ENCODE measurements at places on chromosomes 13 and 19.

- DNase-seq = no peak
Observed at GRCh38 chr19:36113425-36113824, 1.2 kb downstream of the POLR2I start.

GRCh38 chr13:95176611-95177259 is 124.5 kb downstream of the ABCC4 start:
- peak; percentile 42 for DNase-seq

DNA sequence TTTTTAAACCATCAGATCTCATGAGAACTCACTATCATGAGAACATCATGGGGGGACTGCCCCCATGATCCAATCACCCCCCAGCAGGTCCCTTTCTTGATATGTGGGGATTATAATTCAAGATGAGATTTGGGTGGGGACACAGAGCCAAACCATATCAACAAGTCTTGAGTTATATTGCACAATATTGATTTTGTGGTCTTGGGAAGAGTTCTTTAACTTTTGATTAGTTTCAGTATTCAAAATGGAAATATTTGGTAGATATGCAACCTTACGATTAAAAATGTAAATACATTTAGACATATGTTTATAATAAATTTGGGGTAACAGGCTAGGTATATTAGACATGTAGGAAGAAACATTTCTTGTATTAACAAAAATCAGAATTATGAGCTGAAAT is 188.2 kb downstream of the GPC5 start:
- no peak for DNase-seq

GRCh38 chr19:6413291-6413690 is 11.3 kb downstream of the KHSRP start:
- no peak for DNase-seq

DNA sequence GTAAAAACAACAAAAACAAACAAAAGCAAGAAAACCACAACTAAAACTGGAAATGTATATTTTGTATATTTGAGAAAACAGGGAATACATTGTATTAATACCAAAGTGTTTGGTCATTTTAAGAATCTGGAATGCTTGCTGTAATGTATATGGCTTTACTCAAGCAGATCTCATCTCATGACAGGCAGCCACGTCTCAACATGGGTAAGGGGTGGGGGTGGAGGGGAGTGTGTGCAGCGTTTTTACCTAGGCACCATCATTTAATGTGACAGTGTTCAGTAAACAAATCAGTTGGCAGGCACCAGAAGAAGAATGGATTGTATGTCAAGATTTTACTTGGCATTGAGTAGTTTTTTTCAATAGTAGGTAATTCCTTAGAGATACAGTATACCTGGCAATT is 17.1 kb downstream of the KLF5 start:
- DNase-seq = no peak

DNA sequence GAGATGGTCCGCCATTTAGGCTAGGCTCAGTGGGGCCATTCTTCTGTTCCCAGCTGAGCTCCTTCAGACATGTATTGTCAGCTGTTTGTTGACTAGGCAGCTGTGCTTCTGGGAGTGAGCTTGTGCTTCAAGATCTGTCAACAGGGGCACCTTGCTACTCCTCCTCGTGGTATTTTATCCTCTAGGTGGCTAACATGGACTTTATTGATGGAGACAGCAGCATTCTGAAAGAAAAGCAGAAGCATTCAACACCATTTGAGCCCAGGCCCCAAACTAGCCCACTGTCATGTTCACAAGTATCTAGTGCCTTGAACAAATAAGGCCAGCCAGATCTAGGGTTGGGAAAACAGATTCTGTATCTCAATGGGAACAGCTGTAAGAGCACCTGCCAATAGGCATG is 65.9 kb downstream of the ZNF429 start:
- no peak for DNase-seq

GRCh38 chr13:87537951-87538350 is 133.2 kb upstream of the SLITRK5 start:
- DNase-seq = no peak

- peak; percentile 55 for DNase-seq
Observed at GRCh38 chr19:30649934-30650614, 277.9 kb downstream of the ZNF536 start.

GRCh38 chr13:32587811-32588170 is 1.5 kb downstream of the PDS5B start:
- DNase-seq = no peak

- DNase-seq = no peak
Observed at GRCh38 chr13:97460004-97460775, 26.2 kb downstream of the RAP2A start.

GRCh38 chr13:70353096-70353495 is 244.8 kb upstream of the KLHL1 start:
- DNase-seq = no peak

- DNase-seq = no peak
Observed at GRCh38 chr13:110637747-110638146, 22.4 kb downstream of the NAXD start.

DNA sequence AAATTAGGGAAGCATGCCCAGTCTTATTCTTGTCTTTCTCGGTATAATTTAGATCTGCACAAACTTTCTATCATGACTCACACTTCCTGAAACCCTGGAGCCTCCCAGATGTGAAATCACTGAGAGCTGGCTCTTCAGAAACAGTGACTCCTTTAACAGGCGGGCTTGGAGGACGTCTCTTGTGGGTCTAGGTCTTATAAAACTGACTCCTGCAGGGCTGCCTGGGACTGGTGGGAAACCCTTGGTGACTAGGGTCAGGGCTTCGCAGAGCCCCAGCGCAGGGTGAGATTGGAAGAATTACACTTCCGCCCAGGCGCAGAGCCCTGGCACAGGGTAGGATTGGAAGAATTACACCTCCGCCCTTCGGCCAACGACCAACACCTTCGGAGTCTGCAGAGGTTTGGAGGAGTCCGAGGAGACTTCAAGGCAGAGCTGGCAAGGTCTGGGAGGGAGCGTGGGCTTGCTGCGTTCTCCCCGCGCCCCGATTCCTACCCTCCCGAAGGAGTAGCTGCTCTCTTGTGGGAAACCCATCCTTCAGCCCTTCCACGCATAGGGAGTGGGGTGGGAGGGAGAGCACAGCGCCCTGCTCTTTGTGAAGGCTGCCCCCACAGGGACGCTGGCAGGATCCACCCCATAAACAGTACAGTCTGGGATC is 43.4 kb upstream of the MAP3K10 start:
- DNase-seq = peak; percentile 42

DNA sequence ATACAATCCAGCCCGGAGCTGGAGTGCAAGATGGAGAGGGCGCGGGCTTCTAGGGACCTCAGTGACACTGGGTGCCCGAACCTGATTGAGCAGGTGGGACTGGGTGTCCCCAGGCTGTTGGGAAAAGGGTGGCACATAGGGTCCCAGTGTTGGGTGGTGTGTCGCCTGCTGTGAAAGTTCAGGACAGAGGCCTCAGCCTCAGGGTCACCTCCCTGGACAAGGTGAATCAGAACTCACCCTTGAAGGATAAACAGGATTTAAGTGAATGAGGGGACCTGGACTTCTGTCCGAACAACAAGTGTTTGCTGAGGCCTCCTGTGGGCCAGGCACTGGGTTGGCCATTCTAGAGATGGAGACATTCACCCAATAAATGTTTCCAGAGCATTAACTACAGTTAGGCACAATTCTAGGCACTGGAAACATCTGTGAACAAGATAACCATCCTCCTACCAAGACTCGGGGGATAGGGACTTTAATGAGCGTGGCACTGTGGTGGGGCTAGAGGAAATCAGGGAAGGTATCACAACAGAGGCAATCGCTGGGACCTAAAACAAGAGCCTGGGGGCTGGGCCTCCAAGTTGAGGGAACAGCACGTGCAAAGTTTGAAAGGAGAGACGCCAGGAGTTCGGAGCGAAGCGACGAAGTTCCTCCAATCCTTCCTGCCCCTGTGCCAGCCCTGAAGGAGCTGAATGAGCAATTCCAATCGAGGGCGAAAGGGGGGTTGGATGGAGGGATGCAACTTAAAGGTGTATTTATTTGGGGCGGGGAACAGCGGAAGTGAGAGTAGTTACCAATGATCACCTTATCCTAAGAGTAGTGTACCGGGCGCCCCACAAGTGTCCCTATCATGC is 921 bp upstream of the POLD1 start:
- no peak for DNase-seq

- no peak for DNase-seq
Observed at GRCh38 chr13:100984085-100984705, 309.6 kb upstream of the TMTC4 start.

DNA sequence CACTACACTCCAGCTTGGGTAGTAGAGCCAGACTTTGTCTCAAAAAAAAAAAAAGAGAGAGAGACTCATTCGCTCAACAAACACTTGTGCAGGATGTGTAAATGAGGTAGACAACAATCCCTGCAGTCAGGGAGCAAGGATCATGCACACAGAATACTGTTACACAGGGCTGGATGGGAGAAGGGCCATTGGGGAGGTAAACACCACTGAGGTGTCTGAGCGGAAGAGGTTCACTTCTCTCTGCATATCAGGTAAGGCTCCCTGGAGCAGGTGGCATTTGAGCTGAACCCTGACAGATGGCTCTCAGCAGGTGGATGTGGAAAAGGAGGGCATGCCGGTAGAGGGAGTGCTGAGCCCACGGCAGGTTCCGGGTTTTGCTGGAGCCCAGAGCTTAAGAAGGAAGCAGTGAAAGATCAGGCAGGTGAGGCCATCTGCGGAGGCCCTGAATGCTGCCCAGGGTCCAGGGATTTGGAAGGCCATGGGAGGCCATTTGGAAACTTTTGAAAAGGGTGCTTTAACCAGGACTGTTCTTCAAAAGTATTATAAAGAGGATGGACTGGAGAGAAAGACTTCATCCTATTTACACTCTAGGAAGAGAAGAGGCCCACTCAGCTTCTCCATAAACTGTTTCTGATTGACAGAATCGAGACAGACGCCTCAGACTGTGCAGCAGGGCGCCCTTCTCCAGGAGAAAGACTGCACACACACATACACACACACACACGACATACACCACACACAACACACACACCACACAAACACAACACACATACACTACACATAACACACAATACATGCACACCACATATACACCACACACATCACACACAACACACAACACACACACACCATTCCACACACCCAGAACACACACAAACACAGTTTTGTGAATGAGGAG is 199.4 kb downstream of the USP12 start:
- DNase-seq = peak; percentile 32

DNA sequence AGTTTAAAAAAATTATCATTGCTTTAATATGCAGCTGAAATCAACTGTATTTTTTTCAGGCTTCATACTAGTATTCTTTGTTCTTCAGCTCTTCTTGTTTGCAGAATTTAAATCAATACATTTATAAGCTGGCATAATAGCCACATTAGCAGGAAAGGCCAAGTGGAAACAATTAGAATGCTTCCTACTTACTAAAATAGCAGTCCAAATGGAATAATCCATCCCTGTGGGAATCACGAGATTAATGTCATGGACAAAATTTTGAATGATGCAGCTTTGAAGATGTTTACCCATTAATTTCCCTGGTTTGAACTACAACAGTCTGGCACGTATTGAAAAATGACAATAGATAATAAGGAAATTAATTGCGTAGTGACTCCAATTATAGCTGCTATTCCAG is 2650.8 kb downstream of the PCDH9 start:
- DNase-seq = no peak

- DNase-seq = no peak
Observed at GRCh38 chr13:112770504-112770903, 80.7 kb downstream of the ATP11A start.

DNA sequence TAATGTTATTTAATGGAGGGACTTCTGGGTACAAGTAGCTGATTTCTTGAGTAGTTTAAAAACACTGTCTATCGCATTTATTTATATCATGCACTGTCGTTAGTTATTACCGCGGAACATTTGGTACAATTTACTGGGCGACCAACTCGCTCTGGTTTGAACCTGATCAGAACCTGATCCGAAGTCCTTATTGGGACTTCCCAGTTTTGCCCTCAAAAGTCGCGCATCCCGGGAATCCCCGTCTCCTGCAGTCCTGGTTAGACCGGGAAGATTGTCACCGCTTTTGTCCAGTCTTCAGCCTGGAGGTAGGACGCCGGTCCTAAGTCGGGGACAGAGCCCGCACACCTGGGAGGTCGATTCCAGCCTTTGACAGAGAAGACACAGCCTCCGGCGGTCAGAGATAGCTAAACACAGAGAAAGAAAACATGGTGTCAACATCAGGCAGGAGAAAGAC is 694 bp downstream of the CLN5 start:
- peak; percentile 10 for DNase-seq

DNA sequence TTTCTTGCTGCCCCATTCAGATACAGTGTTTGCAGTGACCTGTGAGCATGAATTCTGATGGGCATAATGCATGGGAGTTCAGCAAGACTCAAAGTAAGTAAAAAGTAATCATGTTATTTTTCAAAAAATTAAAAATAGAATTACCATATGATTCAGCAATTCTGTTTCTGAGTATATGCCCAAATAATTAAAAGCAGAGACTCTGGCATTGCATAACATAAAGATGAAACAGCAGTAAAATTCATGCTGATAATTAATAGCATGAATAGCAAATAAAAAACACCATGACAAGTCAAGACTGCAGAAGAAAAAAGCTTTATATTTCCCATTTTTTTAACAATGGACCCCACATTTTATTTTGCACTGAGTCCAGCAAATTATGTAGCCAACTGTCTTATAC is 21.3 kb downstream of the RNF6 start:
- DNase-seq = no peak

DNA sequence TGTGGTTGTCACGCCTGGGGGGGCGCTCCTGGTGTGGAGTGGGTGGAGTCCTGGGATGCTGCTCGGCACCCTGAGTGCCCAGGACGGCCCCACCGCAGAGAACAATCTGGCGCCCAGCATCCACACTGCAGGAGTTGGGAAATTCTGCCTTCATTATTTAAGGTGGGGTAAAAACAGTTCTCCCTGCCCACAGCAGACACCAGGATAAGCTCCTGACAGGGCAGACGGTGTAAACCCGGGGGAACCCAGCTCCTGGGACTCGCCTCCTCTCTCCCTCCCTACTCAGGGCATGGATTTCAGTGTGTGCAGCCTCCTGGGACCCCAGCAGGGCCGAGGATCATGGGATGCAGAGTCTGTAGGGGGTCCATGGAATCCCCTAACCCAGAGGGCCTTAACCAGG is 7.7 kb upstream of the WDR18 start:
- DNase-seq = no peak

- DNase-seq = no peak
Observed at GRCh38 chr19:52692431-52693008, 42.3 kb downstream of the ZNF611 start.

DNA sequence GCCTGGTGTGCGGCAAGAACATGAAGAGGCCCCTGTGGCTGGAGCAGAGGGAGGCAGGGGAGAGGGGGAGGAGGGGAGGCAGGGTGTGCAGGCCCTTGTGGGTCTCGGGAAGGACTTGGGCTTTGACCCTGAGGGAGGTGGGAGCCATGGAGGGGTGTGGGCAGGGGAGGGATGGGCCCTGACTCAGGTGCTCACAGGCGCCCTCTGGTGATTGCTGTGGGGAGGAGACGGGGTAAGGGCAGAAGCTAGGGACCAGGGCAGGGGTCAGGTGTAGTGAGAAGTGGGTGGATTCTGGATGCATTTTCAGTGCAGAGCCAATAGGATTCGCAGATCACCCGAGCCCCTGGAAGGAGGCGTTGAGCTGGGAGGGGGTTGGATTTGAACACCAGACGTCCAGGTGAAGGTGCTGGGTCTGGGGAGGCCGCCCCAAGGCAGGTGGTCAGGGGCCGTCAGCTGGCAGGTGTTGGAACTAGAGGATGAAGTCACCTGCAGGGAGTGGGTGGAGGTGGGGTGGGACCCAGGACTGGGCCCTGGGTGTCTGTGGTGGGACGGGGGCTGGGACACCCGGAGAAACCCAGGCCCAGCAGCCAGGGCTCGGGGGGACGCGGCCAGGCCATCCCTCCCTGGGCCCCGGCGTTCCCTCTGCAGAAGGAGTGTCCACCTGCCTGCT is 185.4 kb downstream of the KDM4B start:
- DNase-seq = peak; percentile 40

- DNase-seq = no peak
Observed at GRCh38 chr13:80235166-80235966, 105.6 kb downstream of the SPRY2 start.

Data from activated CD4-positive, alpha-beta T cell treated with anti-CD3 and anti-CD28 coated beads, Interleukin-2, amount 50 U/mL, for 16 hours (primary cell).